ENCODE measurements at places on chromosomes 3 and 15.

GRCh38 chr3:69750549-69750948 lies 11.3 kb downstream of the MITF start:
- no peak for DNase-seq

GRCh38 chr3:16916840-16917239 lies 32.1 kb downstream of the PLCL2 start:
- no peak for DNase-seq

- DNase-seq: no peak
Observed at GRCh38 chr15:61153291-61153690, 75.8 kb downstream of the RORA start.

- DNase-seq: no peak
Observed at GRCh38 chr3:7289121-7289520, 428.2 kb downstream of the GRM7 start.

- DNase-seq: no peak
Observed at GRCh38 chr3:535566-536416, 339.2 kb downstream of the CHL1 start.

GRCh38 chr15:26773067-26773877 lies 406 bp upstream of the GABRB3 start:
- DNase-seq: no peak

DNA sequence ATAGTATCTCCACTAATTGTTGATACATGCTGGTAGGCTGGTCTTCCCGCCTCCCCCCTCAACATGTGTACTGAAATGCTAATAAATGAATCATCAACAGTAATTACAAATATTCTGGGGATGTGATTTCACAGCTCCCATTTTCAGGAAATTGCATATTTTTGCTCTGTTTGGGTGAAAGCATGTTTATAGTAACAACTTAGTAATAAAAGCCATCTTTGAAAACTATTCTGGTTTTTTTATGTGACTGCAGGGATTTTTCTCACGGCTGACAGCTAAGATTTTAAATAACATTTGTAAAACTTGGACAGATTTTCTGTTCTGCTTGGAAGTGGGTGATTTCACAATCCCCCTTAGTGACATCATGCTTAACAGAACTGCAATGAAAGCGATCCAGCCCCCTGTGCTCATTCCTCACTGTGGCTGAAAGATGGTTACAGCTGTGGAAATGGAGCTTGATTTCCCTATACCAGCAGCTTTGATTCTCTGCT lies 25.6 kb upstream of the FAM174B start:
- no peak for DNase-seq

Data from stimulated activated CD8-positive, alpha-beta memory T cell treated with anti-CD3 and anti-CD28 coated beads, Interleukin-4, amount 100 ng/mL, for 1 hour (primary cell).